DMS 273 treated with DMSO at 0.1 percent for 48 hours (cell line): ENCODE measurements at places on chromosomes 5 and 9.

GRCh38 chr5:164235300-164235891, 730.0 kb downstream of the MAT2B start:
- DNase-seq, result no peak

DNA sequence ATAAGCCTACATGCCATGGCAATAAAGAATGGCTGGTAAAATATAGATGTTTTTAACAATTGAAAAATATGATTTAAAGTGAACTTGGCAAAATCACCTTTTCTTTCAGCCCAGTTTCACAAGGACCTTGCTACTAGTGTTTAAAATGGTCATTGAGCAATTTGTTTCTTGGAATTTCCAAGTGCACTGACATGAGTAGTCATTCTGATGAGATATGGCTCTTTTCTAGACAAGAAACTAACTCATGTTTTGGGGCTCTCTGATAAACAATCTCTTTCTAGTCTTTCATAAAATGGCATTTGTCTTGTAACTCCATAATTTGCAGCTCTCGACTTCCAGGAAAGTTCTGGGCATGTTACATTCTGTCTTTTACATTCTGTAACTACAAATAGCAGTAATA, 176.8 kb downstream of the NR2F1-AS1 start:
- no peak for DNase-seq

- no peak for DNase-seq
Measured at GRCh38 chr5:33523208-33523771, 82.5 kb downstream of the TARS1 start.

- no peak for DNase-seq
Measured at GRCh38 chr5:6311568-6312501, 66.5 kb downstream of the MED10 start.

DNA sequence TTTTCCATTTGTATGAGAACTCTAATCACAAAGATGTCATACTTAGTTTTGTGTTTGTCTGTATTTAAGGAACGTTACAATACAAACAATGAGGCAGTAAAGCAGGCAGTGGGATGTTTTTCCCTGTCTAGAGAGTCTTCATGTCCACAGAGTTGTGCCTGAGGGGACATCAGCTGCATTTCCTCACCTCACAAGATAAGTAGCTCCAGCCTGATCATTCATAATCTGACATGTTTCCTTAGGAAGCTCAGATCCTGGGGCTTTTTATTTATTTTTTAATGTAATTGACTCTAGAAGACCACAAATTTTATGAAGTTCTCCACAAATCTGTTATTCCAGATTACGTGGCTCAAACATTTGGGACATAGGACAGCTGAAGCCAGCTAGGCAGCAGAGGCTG, 78.5 kb downstream of the SPTLC1 start:
- DNase-seq, result no peak

DNA sequence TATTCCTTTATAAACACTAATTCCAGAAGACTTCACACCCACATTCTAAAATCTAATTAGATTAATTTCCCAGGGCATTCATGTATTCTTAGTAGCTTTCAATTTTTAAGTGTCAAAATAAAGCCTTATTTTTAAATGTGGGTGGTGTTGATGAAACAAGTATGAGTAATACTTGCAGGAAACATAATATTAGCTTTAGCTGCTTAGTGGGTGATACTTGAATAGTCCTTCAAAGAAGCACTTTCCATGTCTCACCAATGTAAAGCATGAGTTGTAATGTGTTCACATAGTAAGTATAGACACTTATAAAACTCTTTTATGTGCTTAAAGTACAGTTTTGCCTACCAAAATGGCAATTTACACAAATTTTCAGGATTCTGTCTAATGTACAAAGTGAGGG, 6.9 kb downstream of the FNBP1 start:
- DNase-seq, result no peak

GRCh38 chr9:130288393-130288792, 22.8 kb downstream of the HMCN2 start:
- DNase-seq, result no peak

DNA sequence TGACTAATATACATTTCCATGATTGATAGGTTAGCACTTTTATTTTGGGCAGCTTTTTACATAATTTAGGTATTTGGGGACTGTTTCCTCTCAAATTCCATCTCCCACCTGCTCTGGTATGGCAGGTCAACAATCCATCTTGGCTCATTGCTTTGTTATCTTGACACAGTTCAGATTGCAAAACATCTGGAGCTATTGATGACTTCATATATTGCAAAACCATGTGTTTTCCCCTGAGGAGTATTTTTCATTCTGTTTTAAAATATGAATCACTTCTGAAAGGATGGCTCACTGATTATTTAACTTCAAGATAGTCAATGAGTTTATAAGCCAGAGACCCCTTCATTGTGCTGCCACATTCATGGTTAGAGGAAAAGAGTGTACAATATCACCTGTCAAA, 1206.0 kb upstream of the C9orf72 start:
- DNase-seq, result no peak

GRCh38 chr5:157247267-157247666, 18.7 kb upstream of the CYFIP2 start:
- no peak for DNase-seq

DNA sequence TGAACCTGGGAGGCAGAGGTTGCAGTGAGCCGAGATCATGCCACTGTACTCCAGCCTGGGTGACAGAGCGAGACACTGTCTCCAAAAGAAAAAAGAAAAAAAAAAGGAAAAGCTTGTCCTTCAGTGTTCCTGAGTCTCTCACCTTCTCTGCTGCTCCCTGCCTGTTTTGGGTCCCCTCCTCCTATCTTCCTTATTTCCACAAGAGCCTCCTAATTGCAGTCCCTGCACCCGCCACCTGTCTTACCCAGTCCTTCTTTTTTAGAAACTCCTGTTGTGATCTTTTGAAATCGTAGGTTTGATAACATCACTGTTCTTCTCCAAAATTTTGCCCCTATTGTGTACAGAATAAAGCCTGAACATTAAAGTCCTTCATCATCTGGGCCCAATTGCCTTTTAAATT, 234.9 kb downstream of the SH3GL2 start:
- no peak for DNase-seq

DNA sequence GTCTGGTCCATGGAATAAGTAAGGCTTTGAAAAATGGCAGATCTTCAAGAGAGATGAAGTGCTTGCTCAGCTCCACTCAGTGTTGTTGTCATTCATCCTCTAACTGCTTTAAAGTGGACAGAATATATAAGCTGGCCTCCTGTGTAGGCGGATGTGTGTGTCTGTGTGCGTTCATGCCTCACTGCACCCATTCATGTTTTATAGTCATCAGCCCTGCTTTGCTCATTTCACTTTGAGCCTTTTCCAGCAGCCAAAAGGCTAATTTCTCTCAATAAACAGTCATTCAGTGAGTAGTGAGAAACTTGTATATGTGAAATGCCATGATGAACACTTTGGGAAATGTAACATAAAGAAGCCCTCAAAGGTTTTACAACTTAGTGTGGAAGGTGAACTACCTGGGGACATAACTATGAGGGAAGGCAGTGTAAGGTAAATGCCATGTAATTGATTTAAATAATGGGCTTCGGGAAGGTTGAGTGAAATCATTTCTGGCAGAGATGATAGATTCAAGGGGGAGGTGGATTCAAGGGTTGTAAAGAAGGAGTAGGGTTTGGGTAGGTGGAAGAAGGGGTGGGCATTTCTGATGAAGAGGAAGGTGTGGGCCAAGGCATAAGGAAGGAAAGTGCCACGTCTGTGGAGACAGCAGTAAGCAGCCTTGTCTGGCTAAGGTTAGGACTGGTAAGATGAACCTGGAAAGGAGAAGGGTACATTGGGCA, 15.7 kb downstream of the TTC23L start:
- no peak for DNase-seq

- no peak for DNase-seq
Measured at GRCh38 chr9:35350212-35350611, 139.7 kb upstream of the RUSC2 start.

- no peak for DNase-seq
Measured at GRCh38 chr5:100584069-100584468, 48.9 kb downstream of the FAM174A start.

DNA sequence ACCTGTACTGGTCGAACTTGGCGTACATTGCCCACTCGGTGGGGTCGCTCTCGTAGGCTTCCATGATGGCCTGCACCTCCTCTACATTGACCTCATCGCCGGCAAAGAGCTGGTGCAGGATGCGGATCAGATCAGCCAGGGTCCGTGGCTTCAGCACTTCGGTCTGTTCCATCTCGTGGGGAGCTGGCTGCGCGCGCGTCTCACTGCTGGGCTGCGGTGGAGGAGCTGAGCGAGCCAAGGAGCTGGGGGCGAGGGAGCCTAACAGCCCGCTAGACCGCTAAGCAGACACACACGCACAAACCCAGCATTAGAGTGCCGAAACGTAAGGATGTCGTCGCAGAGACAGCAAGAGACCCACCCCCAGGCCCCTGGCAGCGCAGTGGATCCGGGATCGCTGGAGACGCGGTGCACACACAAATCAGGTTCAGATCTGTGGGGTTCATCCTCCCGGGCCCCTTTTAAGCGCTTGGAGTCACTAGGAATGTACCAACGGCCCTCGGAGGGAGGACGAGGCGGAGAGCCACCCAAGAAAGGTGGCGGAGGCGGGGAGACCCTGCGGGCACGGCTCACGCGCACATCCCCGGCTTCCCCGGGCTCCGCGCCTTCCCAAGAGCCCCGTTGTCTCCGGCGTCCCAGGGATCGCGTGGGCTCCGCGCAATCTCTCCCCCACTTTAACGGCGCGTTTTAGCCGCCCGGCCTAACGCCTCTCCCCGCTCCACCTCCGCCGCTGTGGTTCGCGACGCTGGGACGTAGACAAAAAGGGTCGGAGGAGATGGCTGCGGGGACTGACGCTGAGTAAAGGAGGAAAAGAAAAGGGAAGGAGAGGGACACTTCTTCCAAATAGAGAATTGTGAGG, at the start of gene CDO1:
TSS of gene CDO1 (minus strand) at position 434 of the 856 bp plus-strand sequence. CDS start at position 172, 262 bp downstream.
- no peak for DNase-seq

GRCh38 chr5:148934895-148935400, 108.5 kb downstream of the ADRB2 start:
- DNase-seq, result no peak

DNA sequence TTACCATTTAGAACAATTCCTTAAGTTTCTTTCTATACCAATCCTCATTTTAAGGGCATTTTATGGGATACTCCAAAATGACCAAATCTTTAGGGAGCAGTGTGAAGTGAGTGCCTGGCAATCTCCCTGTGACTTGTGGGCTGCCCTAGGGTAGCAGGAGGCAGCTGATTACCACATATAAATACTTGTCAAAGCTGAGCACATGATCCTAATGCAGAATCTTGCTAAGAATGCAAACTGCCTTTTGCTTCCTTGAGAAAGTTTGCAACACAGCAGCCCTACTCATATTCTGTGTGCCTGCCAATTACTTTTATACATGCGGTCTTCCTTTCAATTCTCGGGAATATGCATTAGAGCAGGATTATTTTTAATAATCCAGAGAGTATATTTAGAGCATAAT, 18.2 kb upstream of the NREP start:
- DNase-seq, result no peak

GRCh38 chr5:139435676-139436075, 3.6 kb downstream of the DNAJC18 start:
- no peak for DNase-seq

GRCh38 chr9:124475868-124476690, 25.8 kb downstream of the ADGRD2 start:
- no peak for DNase-seq

- no peak for DNase-seq
Measured at GRCh38 chr5:119360905-119361593, 5.2 kb downstream of the TNFAIP8 start.

DNA sequence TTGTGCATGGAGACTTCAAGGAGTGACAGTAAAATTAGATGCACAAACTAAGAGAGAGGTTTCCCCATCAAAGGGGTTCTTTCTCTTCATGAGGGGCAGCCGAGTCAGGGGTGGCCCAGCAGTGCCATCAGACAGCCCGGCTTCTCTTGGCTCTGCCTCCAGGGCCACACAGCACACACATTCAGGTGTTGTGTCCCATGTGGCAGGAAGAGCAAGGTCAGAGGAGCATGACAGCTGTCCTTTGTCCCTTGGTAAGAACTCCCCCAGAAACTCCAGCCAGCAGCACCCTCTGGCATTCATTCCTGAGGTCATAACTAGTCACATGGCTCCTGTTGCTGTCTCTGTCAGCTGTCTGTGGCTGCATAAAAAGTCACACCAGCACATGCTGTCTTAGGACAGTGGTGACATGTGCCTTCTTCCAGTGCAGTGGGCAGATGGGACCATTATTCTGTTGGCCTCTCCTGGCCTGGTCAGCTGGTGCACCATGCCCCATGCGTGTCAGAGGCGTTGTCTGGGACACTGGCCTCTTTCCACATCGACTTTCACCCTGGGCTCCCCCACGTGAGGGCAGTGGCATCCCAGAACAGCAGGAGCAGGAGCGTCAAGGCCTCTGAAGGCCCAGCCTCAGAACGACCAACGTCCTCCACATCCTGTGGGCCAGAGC, 78.4 kb upstream of the OTULINL start:
- DNase-seq, result no peak

DNA sequence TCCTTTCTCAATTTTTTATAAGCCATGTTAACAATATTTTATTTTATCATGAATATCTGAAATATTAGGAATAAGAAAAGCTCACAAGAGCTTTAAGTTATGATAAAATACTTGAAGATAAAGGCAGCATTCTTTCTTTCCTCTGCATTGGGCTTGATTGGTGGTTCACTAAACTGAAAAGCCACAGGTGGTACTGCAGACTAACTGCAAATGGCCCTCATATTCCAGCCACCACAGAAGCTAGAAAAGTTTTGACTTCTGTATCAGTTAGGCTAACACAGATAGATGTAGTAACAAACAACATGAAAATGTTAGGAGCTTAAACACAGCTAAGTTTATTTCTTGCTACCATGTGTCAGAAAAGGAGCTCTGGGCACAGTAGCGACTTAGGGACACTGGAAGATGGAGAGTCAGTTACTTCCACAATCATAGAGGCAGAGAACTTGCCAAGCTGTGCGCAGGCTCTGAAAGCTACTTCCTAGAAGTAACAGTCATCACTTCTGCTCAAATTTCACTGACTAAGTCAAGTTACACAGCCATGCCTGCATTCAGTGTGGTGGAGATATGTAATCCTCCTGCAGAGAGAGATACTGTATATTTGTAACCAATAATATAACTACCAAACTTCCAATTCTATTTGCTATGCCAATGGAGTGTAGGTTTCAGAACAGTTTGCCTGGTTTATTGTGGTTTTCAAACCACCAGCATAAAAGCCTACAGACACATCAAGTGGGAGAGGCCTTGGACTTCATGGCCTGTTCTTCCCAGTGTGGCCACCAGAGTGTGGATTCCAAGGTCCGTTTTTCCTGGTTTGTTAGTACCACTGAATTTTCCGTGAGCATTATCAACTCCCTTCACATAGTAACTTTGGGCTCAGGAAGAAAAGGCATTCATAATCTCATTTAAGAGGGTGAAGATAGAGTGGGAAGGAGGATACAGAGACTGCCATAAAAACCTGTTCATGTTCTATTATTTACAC, 268.3 kb downstream of the PJA2 start:
- no peak for DNase-seq

DNA sequence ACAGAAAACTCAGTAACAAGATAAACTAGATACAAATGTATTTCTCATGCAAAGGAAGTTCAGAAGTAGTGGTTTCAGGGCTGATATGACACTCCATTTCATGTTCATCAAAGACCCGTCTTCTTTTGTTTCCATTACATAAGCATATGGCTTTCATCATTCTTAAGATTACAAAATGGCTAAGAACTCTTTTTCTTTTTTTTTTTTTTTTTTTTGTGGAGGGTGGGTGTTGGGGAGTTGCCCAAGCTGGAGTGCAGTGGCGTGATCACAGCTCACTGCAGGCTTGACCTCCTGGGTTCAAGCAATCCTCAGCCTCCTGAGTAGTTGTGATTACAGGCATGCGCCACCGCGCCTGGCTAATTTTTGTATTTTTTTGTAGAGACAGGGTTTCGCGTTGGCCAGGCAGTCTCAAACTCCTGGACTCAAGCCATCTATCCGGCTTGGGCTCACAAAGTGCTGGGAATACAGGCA, 22.0 kb upstream of the PTBP3 start:
- no peak for DNase-seq

GRCh38 chr5:165594693-165595092, 2089.3 kb downstream of the MAT2B start:
- DNase-seq, result no peak
